ENCODE measurements at places on chromosomes 12 and 14.

DNA sequence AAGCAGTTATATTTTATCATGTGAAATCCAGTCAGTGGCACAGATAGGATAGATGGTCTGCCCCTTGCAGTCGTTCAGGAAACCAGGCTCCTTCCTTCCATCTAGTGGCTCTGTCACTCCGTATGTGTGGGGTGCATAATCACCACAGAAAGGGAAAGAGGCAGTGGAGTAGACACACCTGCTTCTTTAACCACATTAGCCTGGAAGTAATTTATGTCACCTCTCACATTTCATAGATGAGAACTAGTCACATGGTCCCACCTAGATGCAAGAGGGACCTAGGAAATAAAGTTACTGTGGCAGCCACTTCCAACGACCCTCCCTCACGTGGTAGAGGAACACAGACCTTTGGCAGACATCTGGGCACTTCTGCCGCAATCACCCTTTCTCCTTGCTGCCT, 14.2 kb upstream of the RNU6-8 start:
- no peak for DNase-seq

- DNase-seq: no peak
Measured at GRCh38 chr14:102499401-102500157, 10.0 kb downstream of the ANKRD9 start.

GRCh38 chr12:56599041-56599440, 31.1 kb downstream of the BAZ2A start:
- no peak for DNase-seq

DNA sequence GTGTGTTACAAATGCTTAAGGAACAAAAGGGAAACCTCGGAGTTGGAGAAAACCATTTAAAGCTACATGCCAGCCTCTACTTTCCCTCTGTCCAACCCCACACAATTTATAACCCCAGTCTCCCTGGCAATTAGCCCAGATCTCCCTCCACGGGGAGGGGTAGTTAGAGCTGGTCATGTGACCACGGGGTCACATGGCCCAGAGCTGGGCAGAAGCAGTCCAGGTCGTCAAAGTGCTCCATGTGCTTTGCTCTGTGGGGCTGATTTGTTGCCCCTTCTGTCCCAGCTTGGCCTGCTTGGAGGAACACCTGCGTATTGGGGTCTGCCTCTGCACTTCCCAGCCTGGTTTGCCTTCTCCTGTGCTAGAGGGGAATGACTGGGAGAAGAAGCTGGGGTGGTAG, 219.1 kb downstream of the RBM19 start:
- no peak for DNase-seq

- DNase-seq: no peak
Measured at GRCh38 chr12:77591959-77592743, 238.5 kb upstream of the NAV3 start.

- DNase-seq: no peak
Measured at GRCh38 chr12:93361151-93361919, 16.4 kb upstream of the NUDT4 start.

DNA sequence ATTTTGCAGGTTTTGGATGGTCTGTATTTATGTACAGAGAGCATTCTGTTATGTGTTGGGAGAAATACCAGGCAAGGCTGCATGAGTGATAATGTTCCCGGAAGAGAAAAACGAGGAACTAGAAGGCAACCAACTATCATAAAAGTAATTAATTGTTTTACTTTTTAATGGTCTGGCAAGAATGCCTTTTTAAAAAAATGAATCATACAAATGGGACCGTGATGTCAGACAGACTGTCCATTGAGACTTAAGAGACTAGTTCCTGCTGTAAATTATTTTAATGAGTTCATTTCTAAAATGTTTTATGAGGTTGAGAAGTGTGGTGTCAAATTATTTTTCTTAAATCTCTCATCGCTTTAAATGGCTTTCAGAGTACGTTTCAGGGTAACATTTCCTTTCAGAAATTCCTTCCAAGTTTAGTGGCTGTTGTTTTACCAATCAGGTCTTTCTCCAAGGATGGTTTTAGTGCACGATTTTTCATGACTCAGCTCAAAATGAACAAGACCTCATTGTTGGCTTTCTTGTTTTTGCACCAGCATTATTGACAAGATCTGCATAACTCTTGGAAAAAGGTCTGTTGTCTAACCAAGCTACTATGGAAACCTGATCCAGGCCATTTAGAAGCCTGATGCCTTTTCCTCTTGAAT, 86.1 kb upstream of the ARHGAP5 start:
- no peak for DNase-seq

DNA sequence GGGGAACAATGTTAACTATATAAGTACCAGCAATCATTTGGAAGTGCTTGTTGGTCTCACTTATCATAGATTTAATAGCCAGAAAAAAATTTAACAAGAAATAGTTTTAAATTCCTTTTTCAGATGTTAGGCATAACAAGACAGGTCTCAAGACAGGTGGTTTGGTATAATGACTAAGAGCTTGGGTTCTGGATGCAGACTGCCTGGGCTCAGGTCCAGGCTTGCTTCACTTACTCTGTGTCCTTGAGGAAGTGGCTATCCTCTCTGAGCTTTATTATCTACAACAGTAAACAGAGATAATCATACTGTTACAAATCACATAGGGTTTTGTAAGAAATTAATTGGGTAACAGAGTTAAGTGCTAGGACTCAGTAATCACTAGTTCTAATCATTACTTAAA, 338.0 kb upstream of the FLRT2 start:
- no peak for DNase-seq

GRCh38 chr12:57416039-57416996, 14.5 kb downstream of the R3HDM2 start:
- DNase-seq: no peak

DNA sequence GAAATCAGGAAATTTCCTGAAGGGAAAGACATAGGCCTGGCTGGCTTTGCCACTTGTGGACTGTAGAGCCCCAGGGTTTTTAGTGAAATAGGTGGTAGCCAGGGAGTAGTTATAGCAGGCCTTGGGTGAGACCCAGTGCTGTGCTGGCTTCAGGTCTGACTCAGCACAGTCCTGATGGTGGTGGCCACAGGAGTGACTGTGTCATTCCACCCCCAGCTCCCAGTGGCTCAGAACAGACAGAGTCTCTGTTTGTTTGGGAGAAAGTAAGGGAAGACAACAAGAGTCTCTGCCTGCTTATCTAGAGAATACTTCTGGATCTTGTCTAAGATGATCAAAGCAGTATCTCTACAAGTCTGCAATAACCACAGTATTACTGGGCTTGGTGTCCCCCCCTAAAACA, 27.5 kb upstream of the OR6J1 start:
- DNase-seq: no peak

DNA sequence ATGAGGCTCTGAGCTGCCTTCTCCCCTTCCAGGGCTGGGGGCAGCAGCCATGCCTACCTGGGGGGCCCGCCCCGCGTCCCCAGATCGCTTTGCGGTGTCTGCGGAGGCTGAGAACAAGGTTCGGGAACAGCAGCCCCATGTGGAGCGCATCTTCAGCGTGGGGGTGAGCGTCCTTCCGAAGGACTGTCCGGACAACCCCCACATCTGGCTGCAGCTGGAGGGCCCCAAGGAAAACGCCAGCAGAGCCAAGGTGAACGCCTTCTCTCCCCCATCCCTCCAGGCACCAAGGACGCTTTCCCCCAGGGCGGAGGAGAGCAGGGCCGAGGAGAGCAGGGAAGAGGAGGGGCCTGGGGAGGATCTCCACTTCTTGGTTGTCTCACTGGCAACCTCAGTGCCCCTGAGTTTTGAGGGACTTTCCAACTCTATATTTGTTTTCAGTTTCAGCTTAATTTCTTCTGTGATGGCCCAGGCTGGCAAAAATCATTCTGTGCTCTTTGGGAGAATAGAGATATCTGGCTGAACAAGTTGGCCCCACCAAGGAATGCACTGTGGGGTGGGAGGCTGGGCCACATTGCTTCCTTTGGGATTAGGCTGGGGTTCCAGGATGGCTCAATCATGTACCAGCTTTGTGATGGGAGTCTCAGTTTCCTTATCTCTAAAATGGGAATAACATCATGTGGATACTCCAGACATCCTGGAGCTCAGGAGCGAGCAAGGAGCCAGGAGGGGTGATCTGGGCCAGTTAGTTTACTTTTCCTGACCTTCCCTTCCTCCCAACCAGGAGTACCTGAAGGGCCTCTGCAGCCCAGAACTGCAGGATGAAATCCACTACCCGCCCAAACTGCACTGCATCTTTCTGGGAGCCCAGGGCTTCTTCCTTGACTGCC, 1.2 kb downstream of the KHNYN start:
- DNase-seq: peak; percentile 30

GRCh38 chr14:104800771-104801519, at the start of gene ZBTB42:
Gene ZBTB42, plus strand, starts transcription at chr14:104801101. Its CDS starts 97 bp downstream, at chr14:104801198.
- DNase-seq: peak; percentile 48

DNA sequence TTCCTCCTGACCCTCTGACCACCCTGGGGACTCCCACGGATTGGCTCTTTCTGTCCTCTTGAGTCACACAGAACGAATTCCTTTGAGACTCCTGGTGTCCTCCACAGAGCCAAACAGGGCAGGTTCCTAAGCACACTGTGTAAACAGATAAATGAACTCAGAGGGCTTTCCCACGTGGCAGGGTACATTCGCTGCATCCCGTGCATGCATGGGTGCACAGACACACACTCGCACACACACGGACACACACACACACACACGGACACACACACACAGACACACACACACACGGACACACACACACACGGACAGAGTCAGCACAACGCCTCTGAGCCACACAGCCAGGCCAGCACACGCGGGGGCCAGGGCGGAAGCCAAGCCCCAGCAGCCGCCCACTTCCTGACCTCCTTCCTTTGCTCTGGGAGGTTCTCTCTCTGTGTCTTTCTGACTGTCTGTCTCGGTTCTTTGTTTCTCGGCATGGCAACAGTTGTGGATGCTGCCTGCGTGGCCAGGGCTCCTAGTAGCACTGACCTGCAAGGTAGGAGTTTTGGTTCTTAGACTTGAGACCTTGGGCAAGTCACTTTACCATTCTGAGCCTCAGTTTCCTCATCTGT, 706 bp downstream of the CRACR2A start:
- DNase-seq: peak; percentile 30

GRCh38 chr12:50828886-50829285, 13.8 kb upstream of the TMPRSS12 start:
- DNase-seq: no peak

GRCh38 chr14:73428353-73428824, 30.0 kb downstream of the NUMB start:
- DNase-seq: no peak

DNA sequence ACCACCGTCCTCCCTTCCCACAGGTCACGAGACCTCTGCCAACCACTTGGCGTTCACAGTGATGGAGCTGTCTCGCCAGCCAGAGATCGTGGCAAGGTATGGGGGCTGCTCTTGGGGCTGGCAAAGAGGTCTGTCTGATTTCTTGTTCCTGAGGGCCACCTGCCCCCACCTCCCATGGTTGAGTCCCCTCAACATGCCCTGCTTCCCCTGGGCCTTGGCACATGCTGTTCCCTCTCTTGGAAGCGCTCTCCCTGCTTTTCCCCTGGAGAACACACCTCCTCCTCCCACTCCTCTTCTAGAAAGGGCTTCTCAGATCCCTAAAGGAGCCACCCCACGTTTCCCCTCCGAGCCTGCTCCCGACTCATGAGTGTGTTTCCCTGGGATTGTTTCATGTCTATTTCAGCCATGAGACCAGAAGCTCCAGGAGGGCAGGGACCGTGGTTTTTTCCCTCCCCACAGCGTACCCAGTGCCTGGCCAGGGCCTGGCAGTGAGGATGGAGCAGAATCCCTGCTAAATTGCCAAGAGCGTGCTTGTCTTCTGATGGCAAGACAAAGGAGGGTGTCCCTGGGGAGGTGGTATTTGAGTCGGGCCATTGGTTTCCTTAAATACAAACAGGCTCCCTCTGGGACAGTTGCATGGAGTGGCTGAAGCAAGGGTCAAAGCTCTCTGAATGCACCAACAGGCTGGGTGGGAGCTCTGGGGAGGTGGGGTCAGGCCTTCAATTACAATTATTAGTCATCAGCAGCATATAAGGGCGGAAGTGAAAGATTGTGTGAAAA, 34.1 kb downstream of the CYP46A1 start:
- DNase-seq: no peak

DNA sequence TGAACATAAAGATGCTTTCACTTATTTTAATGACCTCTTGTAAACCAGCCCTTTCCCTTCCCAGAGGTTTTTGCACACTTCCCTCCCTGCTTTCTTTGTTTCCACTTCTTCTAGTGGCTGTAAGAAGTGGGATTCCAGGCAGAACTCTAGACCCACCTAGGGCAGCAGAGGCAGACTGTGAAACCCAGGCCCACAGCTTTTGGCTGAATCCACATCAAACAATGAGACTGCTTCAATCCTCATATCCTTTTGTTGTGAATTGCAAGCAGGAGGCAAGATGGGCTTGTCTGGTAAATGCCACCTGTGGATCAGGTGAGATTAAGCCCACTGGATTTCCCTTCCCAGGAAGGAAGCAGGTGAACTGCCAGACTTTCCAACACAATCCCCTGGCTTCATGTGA, 12.8 kb downstream of the CCDC177 start:
- DNase-seq: no peak

GRCh38 chr14:104824353-104824997, 23.6 kb downstream of the ZBTB42 start:
- no peak for DNase-seq

DNA sequence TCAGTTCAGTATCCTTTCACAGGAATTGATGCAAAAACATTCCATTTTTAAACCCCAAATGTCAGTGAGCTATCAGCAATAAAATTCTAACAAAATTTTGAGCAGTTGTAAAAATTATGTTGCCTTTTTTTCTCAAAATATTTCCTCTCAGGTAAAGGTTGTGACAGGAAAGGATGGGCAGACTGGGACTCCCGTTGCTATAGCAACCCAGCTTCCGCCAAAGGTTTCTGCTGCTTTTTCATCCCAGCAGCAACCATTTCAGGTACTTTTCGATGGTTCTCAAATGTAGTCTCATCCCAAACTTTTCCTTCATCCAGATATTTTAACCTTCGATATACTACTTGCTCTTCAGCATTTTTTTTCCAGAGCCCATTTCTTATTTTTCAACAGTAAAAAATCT, 13.6 kb downstream of the EP400 start:
- DNase-seq: no peak

GRCh38 chr14:103178521-103178920, 55.3 kb downstream of the TNFAIP2 start:
- no peak for DNase-seq

DNA sequence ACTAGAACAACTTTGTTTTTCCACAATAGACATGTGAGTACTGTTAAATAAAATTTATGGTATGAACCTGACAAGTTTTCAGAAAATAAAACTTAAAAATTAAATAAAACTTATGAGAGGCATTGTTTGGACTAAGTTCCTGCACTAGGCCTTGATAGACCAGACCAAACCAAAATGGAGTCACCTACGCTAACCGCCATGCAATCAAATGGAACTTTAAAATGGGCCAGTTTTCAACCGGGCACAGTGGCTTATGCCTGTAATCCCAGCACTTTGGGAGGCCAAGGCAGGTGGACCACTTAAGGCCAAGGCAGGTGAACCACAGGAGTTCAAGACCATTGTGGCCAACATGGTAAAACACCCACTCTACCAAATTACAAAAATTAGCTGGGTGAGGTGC, 5.1 kb upstream of the RFC5 start:
- no peak for DNase-seq

DNA sequence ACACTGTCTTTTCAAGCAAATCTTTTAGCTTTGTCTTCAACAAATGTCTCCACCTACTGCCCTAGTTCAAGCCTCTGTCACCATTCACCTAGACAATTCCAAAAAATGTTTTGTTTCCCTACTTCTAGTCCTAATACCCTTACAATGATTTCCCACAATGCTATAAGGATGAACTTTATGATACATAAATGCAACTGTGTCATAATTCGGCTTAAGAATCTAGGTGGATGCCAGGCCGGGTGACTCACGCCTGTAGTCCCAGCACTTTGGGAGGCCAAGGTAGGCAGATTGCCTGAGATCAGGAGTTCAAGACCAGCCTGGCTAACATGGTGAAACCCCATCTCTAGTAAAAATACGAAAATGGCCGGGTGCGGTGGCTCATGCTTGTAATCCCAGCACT, 20.7 kb upstream of the CREBL2 start:
- DNase-seq: no peak

Data from stimulated activated CD4-positive, alpha-beta T cell treated with anti-CD3 and anti-CD28 coated beads, Interleukin-15, amount 100 ng/mL, for 1 hour (primary cell).